Neural progenitor cell (in vitro differentiated cells): ENCODE measurements at places on chromosomes 16 and 17. TPM values are rescaled to one million over a fixed set of nuclear protein-coding genes. Genes with fewer than 3 reads are reported as not detected.

DNA sequence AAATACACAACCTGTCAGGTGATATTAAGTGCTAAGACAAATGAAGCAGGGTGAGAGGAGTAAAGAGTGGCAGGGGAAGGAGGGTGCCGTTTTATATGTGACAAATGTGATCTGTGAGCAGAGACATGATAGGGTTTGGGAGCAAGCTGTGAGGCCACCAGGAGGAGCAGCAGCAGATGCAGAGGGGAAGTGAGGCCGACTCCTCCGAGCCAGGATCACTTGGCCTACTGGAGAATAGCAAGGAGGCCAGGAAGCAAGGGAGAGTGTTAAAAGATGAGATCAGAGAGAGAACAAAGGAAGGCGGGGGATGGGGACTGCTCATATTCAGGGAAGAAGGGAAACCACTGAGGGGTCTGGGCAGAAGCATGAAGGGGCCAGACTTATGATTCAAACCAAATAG is 129.4 kb downstream of the TANGO6 start:
- H3K4me3 ChIP-seq: peak overlapping the region; percentile 23
- H3K27me3 ChIP-seq: no peaks in the 10 kb centered on the region
- H3K36me3 ChIP-seq: no peaks in the 10 kb centered on the region
- H3K27ac ChIP-seq: peak overlapping the region; percentile 52

DNA sequence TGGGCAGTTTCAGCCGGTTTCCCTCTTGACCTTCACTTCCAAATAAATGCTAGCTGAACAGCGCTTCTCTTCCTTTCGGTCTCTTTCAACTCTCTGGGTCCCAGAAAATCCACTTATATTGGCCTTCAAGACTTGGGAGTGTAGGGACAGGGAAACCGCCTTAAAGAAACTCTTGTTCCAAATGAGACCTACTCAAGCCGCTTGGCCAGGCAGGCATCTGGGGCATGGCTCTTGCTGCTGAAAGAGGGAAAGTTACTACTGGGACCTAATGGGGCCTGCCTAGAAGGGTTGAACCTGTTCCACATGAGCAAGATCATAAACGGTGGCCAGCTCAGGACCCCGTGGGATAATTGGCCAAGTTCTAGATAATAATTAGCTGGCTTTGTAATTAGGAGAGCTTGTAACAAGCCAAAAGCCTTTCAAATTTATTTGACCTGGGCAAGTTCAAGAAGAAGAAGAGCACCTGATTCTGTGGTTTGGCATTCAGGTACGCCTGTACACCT is 13.2 kb downstream of the CDH1 start:
- no peak overlapping the region for H3K4me3 ChIP-seq
- H3K27me3 ChIP-seq: no peaks in the 10 kb centered on the region
- H3K4me1 ChIP-seq: no peaks in the 10 kb centered on the region
- H3K27ac ChIP-seq: no peak overlapping the region
- DNase-seq: no peak

GRCh38 chr16:58460219-58460610 is 39.7 kb upstream of the NDRG4 start:
- H3K27ac ChIP-seq: no peak overlapping the region
- DNase-seq: no peak
- peaks cover 3% of the 10 kb centered on the region for H3K4me1 ChIP-seq
- H3K27me3 ChIP-seq: peaks cover 59% of the 10 kb centered on the region

- no peaks in the 10 kb centered on the region for H3K36me3 ChIP-seq
- no peaks in the 10 kb centered on the region for H3K27me3 ChIP-seq
- H3K4me1 ChIP-seq: no peaks in the 10 kb centered on the region
- no peak for DNase-seq
Observed at GRCh38 chr16:57688987-57689761, 5.4 kb upstream of the DRC7 start.

The HSD3B7 gene
- total RNA-seq: 1.4 and 2.9 TPM in 2 replicates

The CPNE7 gene
- 5.2 and 21.1 TPM in 2 replicates for total RNA-seq
